ENCODE measurements at places on chromosomes 6 and 20.

DNA sequence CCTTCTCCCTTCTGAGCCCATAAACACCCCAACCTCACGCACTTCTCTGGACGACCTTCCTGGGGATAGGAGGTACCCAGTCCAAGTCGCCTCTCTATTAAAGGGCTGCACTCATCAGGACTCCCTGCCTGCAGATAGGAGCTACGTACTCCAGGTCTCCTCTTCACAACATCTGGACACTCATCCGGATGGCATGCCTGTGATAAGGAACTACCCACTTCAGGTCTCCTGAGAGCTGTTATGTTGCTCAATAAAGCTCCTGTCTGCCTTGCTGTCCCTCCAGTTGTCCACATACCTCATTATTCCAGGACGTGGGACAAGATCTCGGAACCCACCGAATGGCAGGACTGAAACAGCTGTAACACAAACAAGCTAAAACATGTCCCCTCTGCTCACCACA lies 548.0 kb downstream of the TBC1D32 start:
- no peak for DNase-seq

DNA sequence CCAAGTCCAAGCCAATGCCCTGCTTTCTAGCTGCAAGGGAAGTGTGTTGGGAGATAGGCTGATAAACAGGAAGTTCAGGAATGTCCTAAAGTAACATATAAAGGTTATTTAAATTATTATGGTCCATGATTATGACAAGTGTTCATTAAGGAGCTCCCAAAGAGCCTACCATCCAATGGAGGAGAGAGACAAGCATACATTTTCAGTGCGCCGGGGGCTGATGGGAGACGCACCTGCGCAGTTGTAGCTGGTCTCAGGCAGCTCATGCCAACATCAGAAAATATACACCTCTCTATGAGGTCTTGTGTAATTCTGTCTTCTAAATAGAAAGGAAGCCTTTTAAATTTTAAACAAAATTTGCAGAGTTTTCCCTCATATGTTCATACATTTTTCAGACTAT lies 12.6 kb upstream of the SFT2D1 start:
- no peak for DNase-seq

DNA sequence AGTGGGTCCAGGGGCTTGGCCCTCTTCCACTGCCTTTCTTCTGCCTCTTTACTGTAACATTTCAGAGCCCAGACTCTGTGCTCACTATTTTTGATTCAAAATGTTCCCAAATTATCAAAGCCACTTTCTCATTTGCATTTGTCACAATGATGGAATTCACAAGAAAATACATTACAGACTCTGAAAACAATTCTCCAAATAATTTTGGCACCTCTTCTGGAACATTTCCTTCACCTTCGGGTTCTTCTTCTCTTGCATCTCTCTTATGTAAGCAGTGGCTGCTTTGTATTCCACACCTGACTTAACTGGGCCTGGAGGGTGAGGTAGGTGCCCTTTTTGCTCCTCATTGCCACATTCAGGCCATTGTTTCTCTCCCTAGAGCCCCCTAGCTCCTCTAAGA lies 30.0 kb downstream of the ZNF184 start:
- DNase-seq: no peak

- DNase-seq: no peak
Observed at GRCh38 chr6:21151119-21151518, 442.4 kb upstream of the SOX4 start.

GRCh38 chr6:15411766-15412165 lies 165.9 kb downstream of the JARID2 start:
- no peak for DNase-seq

DNA sequence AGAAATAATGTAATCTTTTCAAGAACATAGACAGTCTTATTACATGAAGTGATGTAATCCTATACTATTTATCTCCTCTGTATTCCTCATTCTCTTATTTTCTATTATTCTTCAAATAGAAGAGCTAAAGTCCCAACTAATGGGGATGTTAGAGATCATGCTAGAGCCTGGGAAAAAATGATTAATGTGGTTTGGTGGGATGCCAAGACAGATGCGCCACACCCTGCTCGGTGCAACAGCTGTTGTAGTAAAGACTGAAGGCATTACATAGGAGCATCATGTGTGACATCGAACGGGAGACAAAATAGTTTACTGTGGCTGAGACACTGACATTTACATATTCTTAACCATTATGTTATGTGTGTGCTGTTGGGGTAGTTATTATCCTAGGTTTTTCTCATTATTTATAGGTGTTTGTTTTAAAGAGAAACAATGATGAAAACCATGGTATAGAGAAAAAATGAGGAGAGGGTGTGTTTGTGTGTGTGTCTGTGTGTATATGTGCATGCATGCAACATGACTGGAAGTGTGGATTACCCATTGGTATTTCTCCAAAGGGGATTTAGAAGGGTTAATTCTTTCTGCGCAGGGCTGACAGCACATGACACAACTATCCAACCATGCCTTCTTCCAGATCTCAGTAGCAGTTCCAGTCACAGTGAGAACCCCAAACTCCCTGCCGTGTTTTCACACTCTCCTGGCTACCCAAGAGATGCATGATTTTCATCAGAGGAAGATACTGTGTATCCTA lies 155.3 kb downstream of the EYA4 start:
- DNase-seq: no peak

GRCh38 chr6:157481189-157481864 lies 100.3 kb downstream of the ZDHHC14 start:
- DNase-seq: no peak

DNA sequence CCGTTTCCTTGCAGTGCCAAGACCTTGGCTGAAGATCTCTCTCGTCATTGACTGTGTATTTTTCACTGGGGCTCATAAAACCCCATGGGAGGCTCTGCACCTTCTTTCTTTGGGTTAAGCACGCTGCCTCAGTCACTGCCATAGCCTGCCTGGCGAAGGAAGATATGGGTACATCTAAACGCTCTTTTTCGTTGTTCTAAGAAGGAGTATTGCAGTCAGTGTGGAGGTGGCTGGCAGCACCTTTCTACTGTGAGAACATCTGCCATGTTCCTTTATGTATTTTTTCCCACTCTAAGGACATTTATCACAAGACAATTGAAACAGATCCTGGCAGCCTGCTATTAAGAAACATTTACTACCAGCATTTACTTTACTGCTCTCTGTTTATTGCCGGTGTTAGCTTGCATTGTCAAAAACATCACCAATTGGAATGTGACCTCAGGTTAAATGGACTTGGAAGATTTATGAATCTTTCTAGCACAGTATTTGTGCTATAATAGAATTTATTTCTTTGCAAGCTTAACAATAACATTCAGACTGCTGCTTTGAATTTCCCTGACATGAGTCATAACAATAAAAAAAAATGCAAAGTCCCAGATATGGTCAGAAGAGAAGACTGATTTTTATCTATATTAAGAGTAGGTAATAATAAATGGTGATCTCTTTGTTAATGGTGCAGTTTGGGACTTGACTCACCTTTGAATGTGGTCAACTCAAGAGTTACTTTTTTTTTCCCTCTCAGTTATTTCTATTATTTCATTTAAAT lies 62.2 kb upstream of the CLDN20 start:
- no peak for DNase-seq

- DNase-seq: no peak
Observed at GRCh38 chr6:3871515-3871914, 22.3 kb downstream of the FAM50B start.
